ENCODE measurements at places on chromosomes 2 and 18. TPM values are rescaled to one million over a fixed set of nuclear protein-coding genes. Genes with fewer than 3 reads are reported as not detected.

DNA sequence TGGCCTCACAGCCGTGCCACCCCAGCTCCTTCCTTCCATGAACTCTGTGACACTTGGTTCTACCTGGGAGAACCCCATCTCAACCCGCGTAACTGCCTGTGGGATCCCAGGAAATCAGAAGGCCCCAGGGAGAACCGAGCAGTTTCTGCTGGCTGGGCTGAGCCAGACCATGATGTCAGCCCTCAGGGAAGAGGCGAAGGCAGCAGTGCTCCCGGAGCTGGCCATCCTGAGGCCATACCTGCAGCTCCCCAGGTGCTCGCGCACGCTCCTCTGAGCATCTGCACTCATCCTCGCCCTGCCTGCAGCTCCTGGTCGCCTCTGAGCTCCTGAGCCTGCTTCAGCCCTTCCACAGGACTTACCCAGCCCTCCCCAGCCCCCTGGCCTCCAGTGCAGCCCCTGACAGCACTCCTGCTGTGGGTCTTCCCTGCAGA, 186.1 kb downstream of the SEPTIN10 start:
- DNase-seq, result no peak

DNA sequence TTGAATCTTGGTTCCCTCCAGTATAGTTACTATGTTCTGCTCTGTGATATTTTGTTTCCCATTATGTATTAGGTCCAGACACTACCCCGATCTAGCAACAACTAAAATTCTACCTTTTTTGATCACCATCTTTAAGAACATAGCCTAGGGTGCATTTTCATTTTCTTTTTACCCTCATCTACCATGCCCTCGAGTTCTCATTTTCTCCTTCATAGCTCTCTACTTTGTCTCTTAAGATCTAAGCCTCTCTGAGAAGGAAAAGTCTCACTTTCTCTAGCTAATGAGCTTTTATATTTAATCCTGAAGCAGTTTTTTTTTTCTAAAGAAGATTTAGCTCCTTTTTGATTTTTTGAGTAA, 1089.4 kb upstream of the SLC39A10 start:
- DNase-seq, result no peak

DNA sequence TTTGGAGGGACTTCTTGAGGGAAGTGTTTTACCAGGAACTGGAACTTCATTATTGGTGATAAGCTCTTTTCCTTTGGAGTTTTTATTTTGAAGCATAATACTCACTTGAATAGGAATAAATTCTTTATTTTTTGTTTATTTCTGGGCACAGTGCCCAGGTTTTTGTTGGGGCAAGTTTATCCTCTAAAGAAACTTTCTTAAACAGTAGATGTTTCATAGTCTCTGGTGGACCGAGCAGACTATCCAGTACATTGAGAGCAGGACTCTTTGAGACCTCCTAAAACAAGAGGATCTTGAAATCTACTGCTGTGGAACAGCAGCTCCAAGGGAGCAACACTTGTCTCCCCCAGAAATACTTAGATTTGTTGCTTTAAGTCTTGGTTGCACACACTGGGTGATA, 109.4 kb downstream of the PARD3B start:
- DNase-seq, result no peak

DNA sequence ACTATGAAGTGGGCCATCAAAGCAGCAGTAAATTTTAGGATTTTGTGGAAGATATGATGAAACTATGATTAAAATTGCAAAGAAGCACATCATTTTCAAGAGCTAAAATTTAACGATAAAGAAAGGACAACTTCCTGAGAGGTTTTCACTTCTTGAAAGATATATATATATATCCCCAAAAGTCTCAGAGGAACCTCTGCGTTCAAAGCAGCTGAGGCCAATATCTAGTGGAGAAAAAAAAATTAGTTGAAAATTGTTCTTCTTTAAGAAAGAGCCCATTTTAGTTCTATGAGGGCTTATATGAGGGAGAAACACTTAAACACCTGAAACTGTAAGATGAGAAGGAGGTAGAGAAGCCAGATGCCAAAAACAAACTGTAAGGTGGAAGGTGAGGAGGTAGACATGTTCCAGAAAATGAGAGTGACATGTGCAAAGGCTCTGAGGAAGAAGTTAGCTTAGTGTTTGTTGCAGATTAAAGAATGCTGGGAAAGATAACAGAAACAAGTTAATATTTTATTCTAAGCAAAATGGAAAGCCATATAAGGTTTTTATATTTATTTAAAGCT, 72.9 kb upstream of the VRK2 start:
- DNase-seq, result no peak

DNA sequence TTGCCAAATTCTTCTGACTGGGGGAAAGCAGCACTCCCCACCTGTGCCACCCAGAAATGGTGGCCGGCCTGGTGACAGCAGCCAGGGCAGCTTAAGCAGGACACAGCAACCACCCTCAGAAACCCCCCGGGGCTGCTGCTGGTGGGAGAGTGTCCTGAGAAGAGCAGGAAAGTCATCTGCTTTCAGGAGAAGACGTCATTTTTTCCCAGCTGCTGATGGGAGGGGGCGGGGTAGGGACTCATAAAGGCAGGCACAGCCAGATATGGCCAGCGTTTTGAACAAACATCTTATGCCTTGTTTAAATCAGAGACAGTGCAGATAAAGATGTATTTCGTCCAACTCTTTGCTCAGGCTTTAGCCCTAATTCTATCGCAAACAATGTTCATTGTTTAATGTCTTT, 139.5 kb downstream of the LRRC30 start:
- peak; percentile 29 for DNase-seq

- DNase-seq, result no peak
Observed at GRCh38 chr2:21854938-21855337, 731.2 kb downstream of the TDRD15 start.

DNA sequence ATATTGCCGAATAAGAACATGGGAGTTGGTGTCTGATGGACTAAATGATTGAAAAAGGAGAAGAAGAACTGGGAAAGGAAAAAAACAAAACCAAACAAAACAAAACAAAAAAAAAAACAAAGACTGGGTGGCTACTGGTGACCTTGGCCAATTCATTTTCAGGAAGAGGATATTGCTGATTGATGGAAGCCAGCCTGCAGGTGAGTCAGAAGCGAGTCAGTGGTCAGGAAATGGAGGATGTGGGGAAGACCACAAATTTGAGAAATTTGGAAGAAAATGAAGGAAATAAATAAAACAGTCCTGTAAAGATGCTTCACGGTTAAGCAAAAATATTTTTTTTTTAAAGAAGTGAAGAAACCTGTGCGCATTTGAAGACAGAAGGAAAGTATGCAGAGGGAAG, 296.9 kb downstream of the ZNF521 start:
- no peak for DNase-seq

- DNase-seq, result no peak
Observed at GRCh38 chr18:74742573-74743243, 145.0 kb downstream of the ZNF407 start.

MYOM1 gene
- 0.11 TPM for total RNA-seq

DNA sequence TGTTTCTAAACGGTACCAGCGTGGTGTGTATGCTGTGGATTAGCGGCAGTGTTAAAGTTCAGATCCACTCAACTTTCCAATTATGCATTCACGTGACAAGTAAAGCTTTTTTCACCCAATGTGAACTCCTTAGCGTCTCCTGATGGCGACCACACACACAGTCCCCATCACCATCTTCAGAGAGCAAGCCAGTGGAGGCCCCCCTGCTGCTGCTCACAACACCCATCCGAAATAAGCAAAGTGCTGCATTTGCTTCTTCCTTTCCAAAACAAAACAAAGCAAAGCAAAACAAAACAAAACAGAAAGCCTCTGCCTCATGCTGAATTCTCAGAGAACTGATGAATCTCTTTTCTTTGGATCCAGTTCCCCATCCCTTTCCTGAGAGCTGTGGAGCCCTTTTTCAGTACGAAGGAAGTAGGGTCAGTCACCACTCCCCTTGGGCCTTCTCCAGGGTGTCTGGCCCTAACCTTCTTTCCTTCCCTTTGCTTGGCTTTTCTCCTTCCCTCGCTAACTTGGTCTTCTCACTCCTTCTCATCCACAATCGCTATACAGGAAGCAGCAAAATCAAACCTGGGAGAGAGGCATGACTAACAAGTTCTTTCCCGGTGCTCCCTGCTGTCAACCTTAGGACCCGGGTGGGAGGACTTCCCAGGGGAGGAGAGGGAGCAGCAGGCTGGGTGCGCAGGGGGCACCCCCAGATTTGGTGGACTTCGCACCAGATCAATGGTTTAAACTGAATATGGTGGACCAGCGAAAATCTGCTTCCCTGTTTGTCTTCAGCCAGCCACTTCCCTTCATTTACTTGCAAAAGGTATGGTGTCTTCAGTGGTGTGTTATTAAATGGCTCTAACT, 56.0 kb downstream of the NRP2 start:
- no peak for DNase-seq

DNA sequence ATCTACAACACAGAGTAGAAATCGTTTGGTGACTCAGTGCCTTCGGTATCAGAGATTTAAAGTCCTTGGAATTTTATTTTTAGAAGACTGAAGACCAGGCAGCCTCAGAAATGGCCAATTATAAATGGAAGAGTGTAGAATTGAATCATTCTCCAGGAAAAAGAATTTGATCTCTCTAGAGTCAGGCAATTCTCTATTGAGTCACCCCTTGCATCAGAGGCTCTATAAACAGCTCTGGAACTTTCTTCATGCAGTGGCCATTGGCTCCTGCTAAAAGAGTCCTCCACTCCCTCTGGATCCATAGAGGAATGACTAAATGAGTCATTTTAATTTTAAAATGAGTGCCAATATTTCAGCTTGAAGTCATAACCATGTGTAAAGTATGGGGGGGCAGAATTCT, 816.2 kb downstream of the TDRD15 start:
- no peak for DNase-seq

GRCh38 chr18:13461936-13462335, 243.4 kb downstream of the LDLRAD4 start:
- no peak for DNase-seq

RTP5 gene
- not detected for total RNA-seq
